ENCODE measurements at places on chromosomes 12 and 14. TPM values are rescaled to one million over a fixed set of nuclear protein-coding genes. Genes with fewer than 3 reads are reported as not detected.

Gene MDGA2
- 0.27 TPM for total RNA-seq

Gene RPGRIP1
- under 0.01 TPM for total RNA-seq

Gene PELI2
- total RNA-seq: 46.3 TPM

Gene KRT78
- not detected for total RNA-seq

Gene TGM1
- total RNA-seq: 1.1 TPM

Gene LUM
- 0.27 TPM for total RNA-seq

Gene ADCY6
- total RNA-seq: 44.7 TPM

Gene RNF212B
- total RNA-seq: not detected

Gene CERS5
- 28.3 TPM for total RNA-seq

Gene PROX2
- 0.27 TPM for total RNA-seq

Gene ACACB
- total RNA-seq: 28.8 TPM

Gene LBHD2
- total RNA-seq: not detected

Gene BDKRB1
- not detected for total RNA-seq

Gene DAO
- total RNA-seq: not detected

Gene AGAP2
- 82.9 TPM for total RNA-seq

Gene GPX2
- 0.27 TPM for total RNA-seq

Gene KLRC4
- not detected for total RNA-seq

Gene FBXW8
- 18.9 TPM for total RNA-seq

Gene EIF2S1
- 20.2 TPM for total RNA-seq

Gene C12orf42
- 0.27 TPM for total RNA-seq

Gene DGKA
- 53.6 TPM for total RNA-seq

Gene CLEC4C
- under 0.01 TPM for total RNA-seq
